ENCODE measurements at places on chromosomes 6 and 20. TPM values are rescaled to one million over a fixed set of nuclear protein-coding genes. Genes with fewer than 3 reads are reported as not detected.

RNF5 gene
- 117 TPM for polyA plus RNA-seq

FAM50B gene
- polyA plus RNA-seq = 2.7 TPM

CDSN gene
- polyA plus RNA-seq = not detected

RARS2 gene
- 17.3 TPM for polyA plus RNA-seq

OTOR gene
- not detected for polyA plus RNA-seq

PHF10 gene
- 13.7 TPM for polyA plus RNA-seq

OR2J1 gene
- polyA plus RNA-seq = not detected

COQ3 gene
- polyA plus RNA-seq = 7.7 TPM

GPX5 gene
- polyA plus RNA-seq = not detected

SLC32A1 gene
- not detected for polyA plus RNA-seq

SYTL3 gene
- 15.7 TPM for polyA plus RNA-seq

SRMS gene
- polyA plus RNA-seq = not detected

VSX1 gene
- polyA plus RNA-seq = not detected

TMEM181 gene
- polyA plus RNA-seq = 3.9 TPM

ECT2L gene
- polyA plus RNA-seq = not detected

VNN1 gene
- polyA plus RNA-seq = not detected

GTSF1L gene
- 0.25 TPM for polyA plus RNA-seq

ID4 gene
- polyA plus RNA-seq = not detected

CRIP3 gene
- not detected for polyA plus RNA-seq

MICB gene
- polyA plus RNA-seq = 3.3 TPM

BTBD3 gene
- polyA plus RNA-seq = 1.3 TPM

SS18L1 gene
- 0.50 TPM for polyA plus RNA-seq

SYNDIG1 gene
- polyA plus RNA-seq = not detected

ISM1 gene
- polyA plus RNA-seq = 0.15 TPM

EEF1A2 gene
- not detected for polyA plus RNA-seq

DACT2 gene
- not detected for polyA plus RNA-seq

SNPH gene
- 13.5 TPM for polyA plus RNA-seq

NFKBIE gene
- 2.7 TPM for polyA plus RNA-seq

BMP6 gene
- not detected for polyA plus RNA-seq

FABP7 gene
- polyA plus RNA-seq = not detected

ADA gene
- polyA plus RNA-seq = 38.2 TPM

LY6G5C gene
- 4.6 TPM for polyA plus RNA-seq

TRIM15 gene
- polyA plus RNA-seq = not detected

THBS2 gene
- polyA plus RNA-seq = 0.06 TPM

FAM83B gene
- not detected for polyA plus RNA-seq

TMEM244 gene
- polyA plus RNA-seq = not detected

TMEM74B gene
- polyA plus RNA-seq = not detected

PRR18 gene
- polyA plus RNA-seq = not detected

HRH3 gene
- not detected for polyA plus RNA-seq

PKIB gene
- 0.75 TPM for polyA plus RNA-seq

INSM1 gene
- polyA plus RNA-seq = not detected

C6orf163 gene
- 0.51 TPM for polyA plus RNA-seq

PTCHD4 gene
- polyA plus RNA-seq = not detected
